NCI-H2081 treated with DMSO at 0.1 percent for 48 hours (cell line): ENCODE measurements at places on chromosomes 13 and 19.

GRCh38 chr13:42275098-42275471, 3.1 kb downstream of the AKAP11 start:
- no peak for DNase-seq

DNA sequence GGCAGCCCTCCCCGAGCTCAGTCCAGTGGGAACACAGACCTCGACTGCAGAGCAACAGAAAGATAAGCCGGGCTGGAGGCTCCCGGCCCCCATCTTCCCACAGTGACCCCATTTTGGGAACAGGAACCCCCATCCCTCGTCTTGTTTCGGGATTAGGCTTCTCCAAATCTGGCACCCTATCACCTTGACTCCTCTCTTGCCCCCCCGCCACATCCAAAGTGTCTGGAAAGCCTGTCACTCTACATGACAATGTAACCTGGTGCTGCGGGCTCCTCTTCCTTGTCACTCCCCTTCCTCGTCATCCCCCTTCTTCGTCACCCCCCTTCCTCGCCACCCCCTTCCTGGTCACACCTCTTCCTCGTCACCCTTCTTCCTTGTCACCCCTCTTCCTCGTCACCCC, 10.1 kb downstream of the PAK4 start:
- no peak for DNase-seq

DNA sequence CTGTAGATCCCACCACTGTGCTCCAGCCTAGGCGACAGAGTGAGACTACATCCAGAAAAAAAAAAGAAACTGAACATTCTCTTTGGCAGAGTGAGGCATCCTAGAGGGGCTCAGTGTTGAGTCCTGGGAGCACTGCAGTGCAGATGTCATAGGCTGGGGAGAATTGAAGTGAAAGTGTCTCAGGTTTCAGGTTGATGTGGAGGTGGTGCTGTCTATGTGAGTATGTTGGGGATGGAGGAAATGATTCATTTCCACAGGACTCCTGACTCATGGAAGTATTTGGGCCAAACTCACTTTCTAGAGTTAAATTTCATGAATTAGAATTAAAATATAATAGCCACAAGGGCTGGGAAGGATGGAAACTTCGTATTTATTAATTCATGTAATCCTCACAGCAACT, 134.4 kb upstream of the TSC22D1 start:
- DNase-seq, result no peak

- no peak for DNase-seq
These were observed 83.2 kb upstream of the IRS2 start for GRCh38 chr13:109869312-109870237.

- DNase-seq, result no peak
These were observed 13.8 kb downstream of the COL5A3 start for GRCh38 chr19:9996541-9996940.

- DNase-seq, result peak; percentile 57
These were observed 1543.0 kb downstream of the SLITRK5 start for GRCh38 chr13:89214185-89214584.
